B cell (primary cell): ENCODE measurements at places on chromosomes 12 and 14. TPM values are rescaled to one million over a fixed set of nuclear protein-coding genes. Genes with fewer than 3 reads are reported as not detected.

IFNG-AS1 gene
- polyA plus RNA-seq = 1.8 and 5.5 TPM in 2 replicates

PLCZ1 gene
- polyA plus RNA-seq = not detected in 2 replicates

TPH2 gene
- not detected in 2 replicates for polyA plus RNA-seq

GRCh38 chr12:6222078-6222654 is 22.0 kb downstream of the CD9 start:
- no peak for DNase-seq

DNA sequence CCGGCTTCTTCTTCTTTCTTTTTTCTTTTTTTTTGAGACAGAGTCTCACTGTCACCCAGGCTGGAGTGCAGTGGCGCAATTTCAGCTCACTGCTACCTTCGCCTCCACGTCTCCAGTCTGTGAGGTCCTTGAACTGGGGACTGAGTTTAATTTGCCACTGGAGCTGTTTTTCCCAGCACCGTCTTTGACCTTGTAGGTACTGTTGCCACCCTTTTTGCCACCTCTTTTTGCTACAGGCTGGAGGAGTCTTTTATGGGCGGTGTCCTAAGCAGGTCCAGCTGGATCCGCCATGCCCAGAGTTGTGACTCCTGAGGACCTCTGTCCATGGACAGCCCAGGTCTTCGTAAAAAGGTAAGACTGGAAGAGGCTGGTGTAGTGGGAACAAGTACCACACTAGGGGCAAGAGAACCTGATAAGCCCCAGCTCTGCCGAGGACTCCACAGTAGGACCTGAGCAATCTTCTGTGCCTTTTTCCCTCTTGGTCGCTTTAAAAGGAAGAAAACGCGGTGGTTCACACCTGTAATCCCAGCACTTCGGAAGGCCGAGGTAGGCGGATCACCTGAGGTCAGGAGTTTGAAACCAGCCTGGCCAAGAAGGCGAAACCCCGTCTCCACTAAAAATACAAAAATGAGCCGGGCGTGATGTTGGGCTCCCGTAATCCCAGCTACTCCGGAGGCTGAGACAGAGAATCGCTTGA is 946 bp downstream of the RNU4-2 start:
- DNase-seq = peak; percentile 58

GRCh38 chr12:25977047-25977446 is 18.6 kb downstream of the RASSF8 start:
- no peak for DNase-seq

DNA sequence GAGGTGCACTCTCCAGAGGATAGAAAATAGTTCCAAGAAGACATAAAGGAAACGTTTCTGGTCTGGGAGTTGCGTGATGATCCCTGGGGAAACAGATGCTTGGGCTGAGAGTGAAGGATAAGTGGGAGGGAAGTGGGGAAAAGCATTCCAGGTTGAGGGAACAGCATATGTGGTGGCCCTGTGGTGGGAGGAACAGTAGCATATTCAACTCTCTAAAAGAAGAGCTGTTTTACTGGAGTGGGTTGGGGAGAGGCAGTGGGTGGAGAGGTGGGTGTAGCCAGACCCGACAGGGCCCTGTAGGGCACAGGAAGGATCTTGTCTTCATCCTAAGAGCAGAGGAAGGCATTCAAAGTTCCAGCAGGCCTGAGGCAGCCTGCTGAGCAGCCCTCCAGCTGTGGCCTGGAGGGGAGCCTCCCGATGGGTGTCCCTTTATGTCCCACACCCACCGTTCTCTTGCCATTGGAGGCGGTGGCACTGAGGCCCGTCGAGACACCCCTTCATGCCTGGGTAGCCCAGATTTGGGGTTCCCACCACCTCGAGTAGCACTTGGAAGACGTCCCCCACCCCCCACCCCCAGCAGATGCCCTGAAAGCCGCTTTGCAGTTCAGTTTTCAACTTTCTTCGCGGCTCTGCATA is 310.5 kb upstream of the FKBP4 start:
- no peak for DNase-seq

GRCh38 chr12:81077686-81078441 is at the start of gene ACSS3:
ACSS3 (plus strand) TSS chr12:81078079; CDS start chr12:81078121, 42 bp downstream.
- DNase-seq = no peak

GRCh38 chr14:24607081-24607480 is 2.4 kb downstream of the GZMH start:
- peak; percentile 13 for DNase-seq

DNA sequence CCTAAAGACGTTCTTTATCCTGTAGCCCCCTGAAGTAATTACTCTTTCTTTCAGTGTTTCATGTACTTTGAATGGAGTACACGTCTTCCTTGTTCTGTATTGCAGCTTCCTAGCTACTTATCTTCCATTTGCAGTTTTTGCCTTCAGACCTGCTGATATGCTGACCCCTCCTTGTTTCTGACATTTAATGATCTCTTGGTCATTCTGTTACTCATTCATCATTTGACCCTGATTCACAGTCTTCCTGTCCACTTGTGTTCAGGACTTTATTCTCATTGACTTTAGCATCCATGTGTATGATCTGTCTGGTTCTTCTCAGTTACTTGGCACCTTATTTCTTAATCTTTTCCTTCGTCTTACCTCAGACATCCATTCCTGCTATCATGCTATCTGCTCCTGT is 22.2 kb downstream of the CPSF2 start:
- no peak for DNase-seq
